ENCODE measurements at places on chromosomes 3 and 15.

DNA sequence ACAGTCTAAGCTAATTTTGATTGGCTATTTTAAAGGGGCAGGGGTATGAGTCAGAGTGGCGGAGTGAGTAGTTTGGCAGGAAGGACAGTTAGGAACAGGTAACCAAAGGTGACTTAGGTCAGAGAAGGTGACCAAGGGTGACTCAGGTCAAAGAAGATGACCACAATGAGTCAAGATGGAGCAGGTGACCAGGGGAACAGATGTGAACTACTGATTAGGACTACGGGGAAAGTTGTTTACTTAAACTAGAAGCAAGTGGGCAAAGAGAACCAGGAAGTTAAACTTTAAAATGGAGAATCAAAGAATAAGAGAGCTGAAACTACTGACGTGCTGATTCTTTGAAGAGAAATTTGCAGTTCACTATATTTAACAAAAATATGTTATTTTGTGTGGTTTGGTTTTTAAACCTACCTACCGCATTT, 14.1 kb upstream of the CA12 start:
- no peak for DNase-seq

DNA sequence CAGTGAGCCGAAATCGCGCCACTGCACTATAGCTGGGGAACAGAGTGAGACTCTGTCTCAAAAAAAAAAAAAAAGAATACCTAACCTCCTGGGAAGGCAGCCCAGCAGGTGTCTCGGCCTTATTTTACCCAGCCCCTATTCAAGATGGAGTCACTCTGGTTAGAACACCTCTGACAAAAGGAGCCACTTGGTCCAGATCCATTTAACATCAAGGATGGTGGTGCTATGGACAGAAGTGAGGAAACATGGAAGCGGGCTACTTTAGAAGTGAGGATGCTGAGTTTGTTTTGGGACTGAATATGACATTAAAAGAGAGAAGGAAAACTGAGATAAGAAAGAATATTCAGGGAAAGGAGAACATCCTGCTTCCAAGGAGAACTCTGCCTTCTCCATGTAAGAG, 14.7 kb downstream of the GLDN start:
- DNase-seq, result no peak

DNA sequence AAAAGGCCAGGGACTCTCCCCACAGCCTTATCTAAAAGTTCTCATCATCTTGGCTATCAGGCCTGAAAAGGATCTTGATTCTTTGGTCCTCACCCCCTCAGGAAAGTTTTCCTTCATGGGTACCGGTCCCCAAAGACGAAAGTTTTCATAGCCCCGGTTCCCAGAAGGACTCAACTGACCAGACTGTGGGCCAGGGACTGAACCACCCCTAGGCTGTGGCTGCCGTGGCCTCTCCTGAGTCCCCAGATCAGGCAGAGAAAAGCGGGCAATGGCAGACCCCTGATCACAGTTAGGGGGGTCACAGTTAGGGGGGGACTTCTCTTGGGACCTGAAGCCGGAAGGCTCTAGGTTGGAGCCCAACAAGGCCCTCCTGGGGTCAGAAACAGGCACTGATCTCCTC, 54.8 kb downstream of the LHFPL4 start:
- no peak for DNase-seq

DNA sequence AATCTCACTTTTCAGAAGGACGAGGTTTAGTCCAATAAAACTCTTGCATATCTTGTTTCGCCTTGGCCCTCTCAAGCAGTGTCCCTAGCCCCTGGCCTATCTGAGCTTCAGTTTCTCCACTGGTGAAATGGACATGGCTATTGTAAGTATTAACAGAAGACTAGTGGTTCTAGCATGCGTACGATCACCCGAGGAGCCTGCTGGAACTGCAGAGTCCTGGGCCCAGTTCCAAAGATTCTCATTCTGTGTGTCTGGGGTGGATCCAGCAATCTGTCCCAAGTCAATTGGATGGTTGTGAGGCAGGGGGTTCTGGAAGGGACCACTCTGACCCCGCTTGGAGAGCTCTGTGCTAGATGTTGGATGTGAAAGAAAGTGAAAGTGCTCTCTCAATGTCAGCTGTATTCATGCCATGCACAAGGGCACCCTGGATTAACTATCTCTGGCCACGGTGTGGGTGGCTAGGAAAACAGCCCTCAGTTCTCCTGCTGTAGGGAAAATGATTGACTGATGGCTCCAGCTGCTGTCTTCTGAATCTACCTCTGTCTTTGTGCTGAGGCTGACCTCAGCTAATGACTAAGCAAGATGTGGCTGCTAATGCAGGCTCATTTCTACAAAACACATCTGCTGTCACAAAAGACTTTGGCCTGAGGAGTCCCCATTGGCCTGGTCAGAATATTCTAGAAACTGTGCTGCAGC, 1.9 kb upstream of the PLA1A start:
- DNase-seq, result no peak

Measured in effector CD4-positive, alpha-beta T cell (primary cell).